Transverse colon (tissue), 4 donors: ENCODE measurements at places on chromosomes 11 and 22.
A peak's percentile ranks its signal among the peaks of the same experiment; 100 is the strongest.

DNA sequence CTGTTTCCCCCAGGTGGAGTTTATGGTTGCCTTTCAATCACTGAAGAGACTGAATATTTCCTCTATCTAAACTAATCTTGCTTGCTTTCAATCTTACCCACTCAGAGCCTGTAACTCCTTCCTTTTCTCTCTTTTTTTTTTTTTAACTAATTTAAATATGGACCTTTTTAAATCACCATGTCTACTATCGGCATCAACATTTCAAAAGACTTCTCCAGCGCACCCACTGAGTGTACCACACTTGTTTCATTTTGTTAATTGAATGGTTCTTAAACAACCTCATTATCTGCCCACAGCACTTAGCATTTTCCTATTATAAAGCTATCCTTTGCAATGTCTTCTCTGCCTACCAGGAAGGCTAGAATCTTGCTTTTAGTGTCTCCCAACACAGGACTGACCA, 1212.5 kb downstream of the LRRC4C start:
- H3K4me3 ChIP-seq: no peak overlapping the region
- no peaks in the 10 kb centered on the region for H3K36me3 ChIP-seq
- no peaks in the 10 kb centered on the region for H3K4me1 ChIP-seq

GRCh38 chr11:1832211-1832919, 2.4 kb upstream of the SYT8 start:
- peaks cover 51% of the 10 kb centered on the region for H3K4me1 ChIP-seq
- H3K36me3 ChIP-seq: no peaks in the 10 kb centered on the region
- DNase-seq: peak; percentile 67
- H3K27me3 ChIP-seq: peaks cover 6% of the 10 kb centered on the region
- H3K4me3 ChIP-seq: peak overlapping the region; percentile 29

- H3K4me3 ChIP-seq: no peak overlapping the region
- DNase-seq: peak; percentile 46
- no peaks in the 10 kb centered on the region for H3K27me3 ChIP-seq
Measured at GRCh38 chr11:68528630-68529029, 68.1 kb downstream of the PPP6R3 start.

DNA sequence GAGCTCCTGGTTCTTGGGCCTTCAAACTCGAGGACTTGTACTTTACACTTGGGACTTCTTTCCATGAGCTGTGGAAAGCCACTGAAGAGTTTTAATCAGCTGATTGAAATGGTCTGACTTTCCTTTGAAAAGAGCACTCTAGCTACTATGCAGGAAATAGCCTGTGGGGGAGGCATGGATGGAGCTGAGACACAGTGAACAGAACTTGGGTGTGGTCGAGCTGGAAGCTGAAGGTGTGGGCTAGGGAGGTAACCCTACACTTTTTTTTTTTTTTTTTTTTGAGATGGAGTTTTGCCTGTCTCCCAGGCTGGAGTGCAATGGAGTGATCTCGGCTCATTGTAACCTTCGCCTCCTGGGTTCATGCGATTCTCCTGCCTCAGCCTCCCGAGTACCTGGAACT, 17.5 kb upstream of the CAPRIN1 start:
- no peaks in the 10 kb centered on the region for H3K36me3 ChIP-seq
- no peak overlapping the region for H3K4me3 ChIP-seq
- DNase-seq: no peak
- H3K27me3 ChIP-seq: no peaks in the 10 kb centered on the region
- no peaks in the 10 kb centered on the region for H3K4me1 ChIP-seq

DNA sequence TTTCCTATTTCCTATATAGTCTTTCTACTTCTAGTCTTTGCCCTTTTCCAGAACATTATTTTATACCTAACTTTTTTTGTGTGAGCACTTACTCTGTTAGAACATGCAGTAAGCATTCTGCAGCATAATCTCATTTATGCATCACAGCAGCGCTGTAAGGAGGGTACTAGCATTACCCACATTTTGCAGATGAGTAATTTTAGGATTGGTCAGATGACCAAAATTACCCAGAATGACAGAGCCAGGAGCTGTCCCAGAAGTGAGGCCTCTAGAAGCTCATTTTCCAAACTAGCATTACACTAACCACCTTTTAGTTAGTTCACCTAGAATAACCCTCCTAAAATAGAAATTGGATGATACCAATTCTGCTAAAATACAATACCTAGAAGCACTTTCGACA, 47.1 kb upstream of the ARHGAP32 start:
- peaks cover 7% of the 10 kb centered on the region for H3K4me1 ChIP-seq
- no peaks in the 10 kb centered on the region for H3K27me3 ChIP-seq
- H3K36me3 ChIP-seq: no peaks in the 10 kb centered on the region
- H3K4me3 ChIP-seq: no peak overlapping the region
- DNase-seq: no peak

DNA sequence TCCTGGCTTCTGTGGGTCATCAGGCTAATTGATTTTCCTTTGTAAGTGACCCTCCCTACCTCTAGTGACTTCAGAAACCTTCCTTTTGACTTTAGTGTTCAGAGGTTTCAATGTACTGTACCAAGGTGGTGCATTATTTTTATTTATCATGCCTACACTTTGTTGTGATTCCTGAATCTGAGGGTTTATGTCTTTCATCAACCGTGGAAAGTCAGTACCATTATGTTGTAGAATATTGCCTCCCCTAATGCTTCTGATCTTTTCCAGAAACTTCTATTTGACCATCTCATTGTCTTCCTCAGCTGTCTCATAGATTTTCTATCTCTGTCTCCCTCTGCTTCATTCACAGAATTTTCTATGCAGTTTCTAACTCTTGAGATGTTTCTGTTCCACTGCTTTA, 105.5 kb downstream of the KCNQ1OT1 start:
- H3K27me3 ChIP-seq: no peaks in the 10 kb centered on the region
- H3K27ac ChIP-seq: no peak overlapping the region
- no peak for DNase-seq
- no peaks in the 10 kb centered on the region for H3K4me1 ChIP-seq
- no peak overlapping the region for H3K4me3 ChIP-seq
- no peaks in the 10 kb centered on the region for H3K36me3 ChIP-seq

DNA sequence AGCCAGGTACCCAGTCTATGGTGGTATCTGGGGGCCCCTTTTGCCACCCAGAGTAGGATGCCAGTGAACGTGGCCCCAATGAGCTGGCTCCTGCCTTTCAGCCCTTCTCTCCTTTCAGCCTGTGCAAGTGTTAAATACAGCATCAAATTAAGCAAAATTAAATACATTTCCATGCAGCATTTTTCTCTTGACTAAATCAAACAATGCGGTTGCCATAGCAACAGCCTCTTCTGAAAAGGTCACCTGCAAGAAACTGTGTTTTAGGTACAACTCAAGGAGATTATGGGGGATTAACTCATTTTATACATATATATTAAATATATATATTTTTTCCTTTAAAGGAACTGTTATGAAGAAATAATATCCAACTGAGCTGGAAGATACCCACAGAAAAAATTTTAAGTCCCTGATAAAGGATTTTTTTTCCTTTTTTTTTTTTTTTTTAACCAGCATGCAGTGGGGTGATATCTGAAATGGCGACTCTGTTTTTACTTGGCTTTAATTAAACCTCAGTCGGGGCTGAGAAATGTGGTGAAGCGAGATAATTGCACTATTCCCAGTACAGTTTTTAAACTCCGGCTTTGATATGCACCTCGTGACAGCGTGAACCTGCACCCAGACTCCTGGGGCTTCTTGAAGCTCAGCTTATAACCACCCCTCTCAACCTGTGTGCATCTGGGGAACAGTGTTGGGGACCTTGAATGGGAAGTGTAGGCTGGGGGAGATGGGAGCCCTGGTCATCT, 115.3 kb downstream of the PKNOX2 start:
- H3K4me1 ChIP-seq: no peaks in the 10 kb centered on the region
- H3K27ac ChIP-seq: no peak overlapping the region
- DNase-seq: no peak

- DNase-seq: no peak
- H3K4me1 ChIP-seq: no peaks in the 10 kb centered on the region
- no peak overlapping the region for H3K4me3 ChIP-seq
Measured at GRCh38 chr11:17218403-17218802, 10.6 kb upstream of the PIK3C2A start.

DNA sequence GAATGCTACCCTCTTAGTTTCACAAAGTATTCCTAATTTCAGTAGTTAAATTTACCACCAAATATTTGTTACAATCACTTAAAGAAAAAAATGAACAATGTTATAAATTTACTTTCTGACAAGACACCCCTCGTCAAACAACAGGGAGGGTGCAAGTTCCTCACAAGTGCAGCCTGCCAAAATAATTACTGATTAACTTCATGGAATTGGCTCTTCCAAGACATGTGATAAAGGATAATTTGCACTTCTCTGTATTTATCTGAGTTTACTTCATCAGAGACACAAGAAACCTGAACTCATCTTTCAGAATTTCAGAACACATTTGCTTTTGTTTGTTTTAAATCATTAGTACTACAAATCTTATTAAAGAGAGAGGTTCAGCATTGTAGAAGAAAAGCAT, 66.5 kb downstream of the LARGE2 start:
- no peaks in the 10 kb centered on the region for H3K36me3 ChIP-seq
- no peaks in the 10 kb centered on the region for H3K27me3 ChIP-seq
- H3K4me1 ChIP-seq: no peaks in the 10 kb centered on the region
- no peak for DNase-seq
- H3K27ac ChIP-seq: no peak overlapping the region

DNA sequence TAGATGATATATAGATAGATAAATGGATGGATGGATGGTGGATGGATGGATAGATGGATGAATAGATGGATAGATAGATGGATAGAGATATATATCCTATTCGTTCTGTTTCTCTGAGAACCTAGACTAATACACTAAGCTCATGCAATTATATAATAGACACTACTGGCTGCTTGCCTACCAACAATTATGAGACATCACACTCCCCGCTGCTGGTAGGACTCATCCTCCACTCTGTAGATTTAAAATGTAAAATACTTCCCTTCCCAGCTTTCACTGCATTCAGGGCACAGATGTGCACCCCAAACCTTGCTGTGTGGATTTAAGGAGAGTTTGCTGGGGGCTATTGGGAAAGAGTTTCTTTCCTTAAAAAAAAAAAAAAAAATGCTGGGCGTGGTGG, 28.3 kb upstream of the RCN1 start:
- peaks cover 10% of the 10 kb centered on the region for H3K27me3 ChIP-seq
- no peak overlapping the region for H3K27ac ChIP-seq
- H3K4me1 ChIP-seq: no peaks in the 10 kb centered on the region
- no peak overlapping the region for H3K4me3 ChIP-seq
- no peaks in the 10 kb centered on the region for H3K36me3 ChIP-seq

DNA sequence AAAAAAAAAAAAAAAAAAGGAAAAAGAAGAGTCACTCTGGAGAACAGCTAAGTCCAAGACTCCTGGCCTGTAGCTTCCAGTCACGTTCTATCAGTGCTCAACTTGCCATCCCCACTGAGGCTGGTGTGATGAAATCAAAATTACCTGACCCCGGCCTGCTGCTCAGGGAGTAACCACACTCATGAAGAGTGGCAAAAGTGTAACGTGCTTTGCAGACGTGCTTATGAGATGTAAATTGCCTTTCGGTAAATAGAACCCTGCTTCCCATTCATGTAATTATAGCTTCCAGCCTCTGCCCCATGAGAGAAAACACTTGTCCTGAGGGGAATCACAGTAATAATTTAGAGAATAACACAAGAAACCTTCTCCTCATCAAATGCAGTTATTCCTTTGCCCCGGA, 28.2 kb upstream of the CHKA start:
- H3K4me3 ChIP-seq: no peak overlapping the region
- H3K27ac ChIP-seq: peak overlapping the region; percentile 6
